Hepatic stellate cell (primary cell): ENCODE measurements at places on chromosomes 5 and 9.

DNA sequence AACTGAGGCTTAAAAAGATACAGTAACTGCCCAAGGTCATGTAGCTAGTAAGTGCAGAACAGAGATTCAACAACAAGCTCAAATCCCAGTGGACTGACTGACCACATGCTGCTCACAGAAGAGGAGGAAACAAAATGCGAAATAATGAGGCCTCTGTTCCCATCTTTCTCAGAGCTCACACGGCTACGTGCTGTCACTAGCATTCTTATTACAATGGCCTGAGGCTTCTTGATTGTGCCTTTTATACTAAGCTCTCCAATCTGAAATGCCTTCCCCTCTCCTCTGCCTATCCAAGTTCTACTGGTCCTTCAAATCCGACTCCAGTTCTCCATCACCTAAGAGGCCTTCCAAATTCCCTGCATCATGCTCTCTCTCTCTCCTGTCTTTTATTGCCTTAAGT, 26.0 kb downstream of the SGTB start:
- no peak for DNase-seq

DNA sequence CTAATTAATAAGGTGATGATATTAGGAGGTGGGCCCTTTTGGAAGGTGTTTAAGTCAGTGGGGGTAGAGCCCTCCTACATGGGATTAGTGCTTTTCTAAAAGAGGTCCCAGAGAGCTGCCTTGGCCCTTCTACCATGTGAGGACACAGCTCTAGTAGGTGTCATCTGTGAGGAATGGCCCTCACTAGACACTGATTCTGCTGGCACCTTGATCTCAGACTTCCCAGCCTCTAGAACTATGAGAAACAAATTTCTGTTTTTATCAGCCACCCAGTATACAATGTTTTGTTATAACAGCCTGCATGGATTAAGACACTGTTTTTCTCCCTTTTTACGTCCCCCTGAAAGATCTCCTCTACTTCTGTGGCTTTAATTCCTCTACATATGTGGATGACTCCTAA, 31.6 kb downstream of the ACER2 start:
- no peak for DNase-seq

DNA sequence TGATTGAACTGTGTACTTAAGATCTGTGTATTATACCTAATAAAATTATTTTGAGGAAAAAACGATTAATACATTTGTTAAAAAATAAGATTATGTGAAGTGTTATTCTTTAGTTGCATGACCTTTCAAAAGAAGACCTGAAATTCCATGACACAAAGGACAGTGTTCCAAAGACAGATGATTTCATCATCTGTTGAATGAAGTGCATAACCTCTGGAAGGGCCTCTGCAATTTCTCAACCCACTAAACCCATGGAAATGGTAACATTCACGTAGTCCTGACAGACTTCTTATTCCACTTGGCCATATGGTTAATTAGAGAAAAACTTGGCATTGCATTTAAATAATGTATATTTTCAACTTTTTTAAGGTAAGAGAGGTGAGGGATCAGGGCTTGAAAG, 167.2 kb upstream of the CTNND2 start:
- DNase-seq = no peak

DNA sequence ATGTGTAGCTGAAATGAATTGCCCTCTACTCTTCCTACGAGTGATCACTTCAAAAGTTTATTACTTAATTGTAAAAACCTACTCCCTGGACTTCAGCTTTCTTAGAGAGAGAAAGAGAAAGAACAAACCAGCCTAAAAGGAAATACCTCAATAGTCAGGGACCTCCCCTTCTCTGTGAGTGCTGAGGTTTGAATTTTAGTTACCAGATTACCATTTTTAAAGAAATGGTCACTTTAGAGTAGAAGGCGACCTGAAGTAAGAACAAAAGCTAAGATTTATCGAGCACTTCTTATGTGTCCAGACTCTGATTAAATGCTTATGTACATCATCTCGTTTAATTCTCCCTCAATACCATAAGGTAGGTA, 11.3 kb downstream of the RAPGEF1 start:
- DNase-seq = no peak

GRCh38 chr5:139952574-139952973, 90.5 kb downstream of the NRG2 start:
- no peak for DNase-seq

- no peak for DNase-seq
Measured at GRCh38 chr9:98019098-98019497, 36.0 kb downstream of the ANP32B start.

- no peak for DNase-seq
Measured at GRCh38 chr9:133699546-133699945, 38.6 kb downstream of the SARDH start.

DNA sequence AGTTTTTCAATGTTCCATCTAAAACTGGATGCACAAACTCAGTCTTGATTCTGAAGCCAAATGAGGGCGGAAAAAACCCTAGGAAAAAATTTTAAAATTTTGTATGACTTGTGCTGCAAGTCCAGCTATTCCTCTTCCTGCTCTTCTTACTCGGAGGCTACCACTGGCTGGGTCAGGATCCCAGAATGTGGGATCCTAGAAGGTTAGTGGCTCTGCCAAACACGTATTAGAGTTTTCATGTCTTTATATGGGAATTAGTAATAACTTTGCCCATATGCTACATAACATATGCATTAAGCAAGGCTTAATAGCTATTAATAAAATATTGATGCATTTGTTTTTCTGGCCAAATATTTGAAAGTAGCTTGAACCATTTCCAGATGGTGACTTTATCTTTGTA, 458.3 kb downstream of the AGTPBP1 start:
- no peak for DNase-seq

DNA sequence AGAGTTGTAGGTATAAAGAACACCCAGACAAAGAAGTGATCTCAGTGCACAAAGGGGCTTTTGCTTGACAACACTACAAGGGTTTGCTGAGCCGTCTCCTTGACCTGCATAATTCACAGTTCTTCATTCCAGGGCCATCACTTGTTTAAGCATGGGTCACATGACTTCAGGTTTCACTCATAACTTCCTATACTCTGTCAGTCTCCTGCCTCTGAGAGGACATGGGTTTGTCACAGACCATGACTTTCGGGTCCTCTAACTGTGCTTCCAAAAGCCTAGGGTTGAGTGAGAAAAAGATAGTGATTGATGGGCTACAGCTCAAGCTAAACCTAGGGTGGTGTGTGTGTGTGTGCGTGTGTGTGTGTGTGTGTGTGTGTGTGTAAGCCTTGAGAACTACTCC, 166.4 kb downstream of the CDH6 start:
- no peak for DNase-seq

DNA sequence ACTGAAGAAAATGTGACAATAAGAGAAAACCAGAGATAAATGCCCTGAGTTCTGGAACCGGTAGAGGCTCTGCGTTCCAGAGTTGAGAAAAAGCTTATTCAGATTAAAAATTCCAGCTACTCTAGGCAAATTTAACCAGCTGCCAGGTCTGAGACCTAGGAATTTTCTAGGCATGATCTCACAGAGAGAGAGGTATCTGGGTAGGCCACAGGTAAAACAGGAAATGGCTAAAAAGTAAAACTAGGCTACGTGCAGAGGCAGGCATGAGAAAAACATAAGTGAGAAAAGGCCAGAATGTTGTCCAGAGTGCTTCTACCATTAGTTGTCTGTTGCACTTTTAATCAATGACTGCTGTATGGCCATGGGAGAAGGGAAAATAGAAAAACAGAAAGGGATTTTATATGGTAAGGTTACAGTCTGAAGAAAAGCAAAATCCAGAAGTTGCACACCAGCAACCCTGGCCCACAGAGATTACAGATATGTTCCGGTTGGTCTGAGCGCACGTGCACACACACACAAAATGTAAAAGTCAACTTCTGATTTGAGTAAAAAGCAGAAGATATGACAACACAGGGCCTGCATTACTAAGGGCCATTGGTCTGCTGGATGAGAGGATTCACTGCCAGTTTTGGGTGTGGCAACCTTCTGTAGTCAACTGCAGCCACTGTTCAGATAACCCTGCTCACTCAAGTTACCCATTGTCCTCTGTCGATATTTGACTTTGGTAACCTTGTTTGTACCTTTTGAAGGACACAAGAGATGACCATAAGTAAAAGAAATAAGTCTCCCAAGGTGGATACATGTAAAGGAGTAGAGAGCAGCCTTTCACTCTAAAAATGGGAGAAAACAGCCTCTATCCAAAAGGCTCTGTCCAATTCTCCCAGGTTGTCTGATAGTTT, 266.0 kb downstream of the DTWD2 start:
- no peak for DNase-seq

DNA sequence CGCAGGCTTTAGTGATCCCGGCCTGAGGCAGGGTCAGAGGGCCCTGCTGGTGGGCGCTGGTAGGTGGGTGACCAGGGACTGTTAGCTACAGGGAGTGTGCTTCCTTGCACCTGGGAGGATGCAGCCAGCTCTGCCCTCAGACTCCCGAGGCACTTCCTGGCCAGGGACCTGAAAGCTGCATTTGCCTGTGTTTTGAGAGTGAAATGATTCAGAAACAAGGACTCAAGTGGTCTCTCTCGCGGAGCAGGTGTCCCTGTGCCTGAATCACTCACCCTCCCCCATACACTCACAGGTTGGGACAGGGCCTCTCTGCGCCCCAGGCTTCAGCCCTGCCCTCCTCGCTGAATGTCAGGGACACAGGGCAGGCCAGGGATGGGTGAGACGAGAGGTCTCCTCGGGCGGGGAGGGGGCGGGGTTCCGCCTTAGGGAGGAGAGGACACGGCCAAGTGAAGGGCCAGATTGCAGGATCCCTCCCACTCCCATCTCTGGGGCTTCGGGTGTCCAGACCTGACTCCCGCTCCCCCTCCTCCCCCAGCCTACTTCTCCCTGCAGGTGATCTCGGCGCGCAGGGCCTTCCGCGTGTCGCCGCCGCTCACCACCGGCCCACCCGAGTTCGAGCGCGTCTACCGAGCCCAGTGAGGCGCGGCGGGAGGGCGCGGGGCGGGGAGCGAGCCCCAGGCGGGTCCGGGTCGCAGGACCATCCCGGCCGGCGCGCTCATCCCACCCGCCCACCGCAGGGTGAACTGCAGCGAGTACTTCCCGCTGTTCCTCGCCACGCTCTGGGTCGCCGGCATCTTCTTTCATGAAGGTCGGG, 1.5 kb downstream of the LTC4S start:
- DNase-seq = no peak

- DNase-seq = no peak
Measured at GRCh38 chr9:130213911-130214761, 41.9 kb downstream of the NCS1 start.

- peak; percentile 32 for DNase-seq
Measured at GRCh38 chr5:131466171-131466766, 168.8 kb downstream of the RAPGEF6 start.
